ENCODE measurements at places on chromosomes 6 and 20.

- DNase-seq = no peak
Observed at GRCh38 chr6:18961566-18961965, 574.4 kb downstream of the RNF144B start.

GRCh38 chr6:116362276-116362675 is 8.5 kb upstream of the DSE start:
- no peak for DNase-seq

DNA sequence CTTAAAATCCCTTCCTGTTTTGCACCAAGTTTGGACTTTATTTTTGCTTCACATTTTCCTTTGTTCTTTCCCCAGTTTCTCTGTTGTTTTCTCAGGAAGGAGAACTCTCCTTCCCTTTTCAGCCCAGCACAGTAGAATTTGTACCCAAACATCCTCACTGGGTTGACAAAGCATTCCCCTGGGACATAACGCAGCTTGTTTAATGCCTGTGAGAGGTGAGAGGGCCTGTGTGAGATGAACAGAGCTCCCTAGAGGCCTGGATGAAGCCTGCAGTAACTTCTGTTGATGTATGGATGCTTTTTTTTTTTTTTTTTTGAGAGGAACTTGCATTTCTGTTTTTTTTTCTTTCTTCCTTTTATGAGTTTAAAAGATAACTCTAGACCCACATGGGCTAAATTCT is 104.9 kb upstream of the SLC22A23 start:
- DNase-seq = no peak

GRCh38 chr20:63107449-63108200 is 100.9 kb upstream of the BHLHE23 start:
- DNase-seq = no peak

- no peak for DNase-seq
Observed at GRCh38 chr6:53931086-53931485, 136.3 kb downstream of the LRRC1 start.

DNA sequence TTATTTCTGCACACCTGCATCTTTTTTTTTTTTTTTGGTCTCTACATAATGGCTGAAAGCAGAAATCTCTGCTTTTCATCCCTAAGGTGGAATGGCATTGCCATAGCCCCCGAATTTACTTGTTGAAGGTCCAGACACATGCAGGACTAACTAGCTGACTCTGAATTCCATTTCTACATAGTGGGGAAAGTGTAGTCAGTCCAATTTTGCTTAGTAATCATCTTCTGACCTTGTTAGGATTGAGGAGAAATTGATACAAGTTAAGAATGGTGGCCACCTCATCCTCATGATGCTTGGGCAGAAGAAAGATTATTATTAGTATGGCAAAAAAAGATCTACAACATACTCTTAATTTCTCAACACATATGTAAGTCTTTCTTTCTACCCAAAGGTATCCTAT is 16.4 kb upstream of the FAM83B start:
- no peak for DNase-seq

DNA sequence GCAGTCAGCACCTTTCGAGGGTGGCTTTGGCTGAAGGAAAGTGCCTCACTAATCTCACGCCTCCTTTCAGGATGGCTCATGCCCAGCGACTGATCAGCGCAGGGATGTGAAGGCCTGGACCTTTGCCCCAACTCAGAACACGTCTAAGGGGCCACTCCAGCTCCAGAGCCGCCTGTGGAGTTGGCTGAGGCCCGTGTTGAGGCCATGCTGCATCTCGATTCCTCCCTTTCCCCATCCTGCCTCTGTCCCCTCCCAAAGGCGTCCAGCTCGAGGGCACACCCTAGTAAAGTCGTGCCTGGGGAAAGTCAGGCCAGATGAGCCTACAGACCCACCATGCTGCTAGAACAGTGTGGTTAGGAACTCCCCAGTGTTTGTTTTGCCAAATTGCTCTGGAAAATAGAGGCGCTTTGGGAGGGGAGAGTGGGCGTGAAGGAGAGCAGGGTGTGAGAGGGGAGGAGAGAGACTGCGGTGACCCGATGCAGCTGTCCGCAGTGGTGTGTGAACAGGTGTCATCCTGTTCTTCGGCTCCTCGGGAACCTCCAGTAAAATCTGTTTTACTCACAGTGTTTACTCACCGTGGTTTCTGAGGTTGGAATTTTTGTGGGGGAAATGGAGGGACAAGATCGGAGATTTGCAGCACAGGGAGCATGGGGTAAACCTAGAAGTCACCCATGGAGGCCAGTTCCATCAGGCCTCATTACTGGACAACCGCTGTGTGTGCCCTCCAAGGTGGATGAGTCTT is 85.0 kb upstream of the PMEPA1 start:
- DNase-seq = no peak

GRCh38 chr6:4125933-4126864 is 9.2 kb downstream of the ECI2 start:
- no peak for DNase-seq

DNA sequence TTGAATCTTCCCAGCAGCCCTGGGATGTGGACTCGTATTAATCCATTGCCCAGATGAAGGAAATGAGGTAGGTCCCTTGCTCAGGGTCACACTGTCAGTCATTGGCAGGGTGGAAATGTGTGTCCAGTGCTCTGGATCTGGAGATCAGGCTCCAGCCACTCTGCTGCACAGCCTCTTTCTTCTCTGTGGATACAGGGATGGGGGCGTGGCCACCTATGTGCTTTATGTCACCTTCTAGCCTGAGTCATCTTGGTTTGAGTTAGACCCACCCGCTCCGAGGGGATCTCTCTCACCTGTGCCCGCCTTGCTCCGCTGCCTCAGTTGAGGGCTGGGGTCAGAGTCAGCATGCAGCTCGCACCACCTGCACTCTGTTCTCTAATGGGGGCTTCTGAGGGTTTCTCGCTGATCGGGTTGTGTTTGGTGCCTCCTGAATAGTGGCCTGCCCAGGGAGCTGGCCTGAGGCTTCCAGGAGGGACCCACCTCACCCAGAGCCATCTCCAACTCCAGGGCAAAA is 80.0 kb downstream of the TCP11 start:
- DNase-seq = no peak

DNA sequence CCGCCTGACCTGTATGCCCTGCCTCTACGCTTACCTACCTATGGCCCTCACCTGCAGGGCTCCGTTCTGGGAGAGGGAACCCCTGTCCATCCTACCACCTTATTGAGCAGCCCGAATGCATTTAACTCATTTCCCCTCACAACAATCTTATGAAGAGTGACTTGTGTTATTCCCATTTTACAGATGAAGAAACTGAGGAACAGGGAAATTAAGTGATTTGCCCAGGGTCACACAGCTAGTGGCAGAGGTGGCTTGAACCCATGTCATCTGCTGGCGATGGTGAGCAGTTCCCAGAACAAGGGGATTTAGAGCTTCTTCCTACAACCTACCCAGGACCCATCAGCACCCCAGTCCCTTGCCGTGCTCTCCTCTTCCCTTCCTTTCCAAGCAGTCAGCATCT is 42.3 kb upstream of the LRFN2 start:
- DNase-seq = no peak

DNA sequence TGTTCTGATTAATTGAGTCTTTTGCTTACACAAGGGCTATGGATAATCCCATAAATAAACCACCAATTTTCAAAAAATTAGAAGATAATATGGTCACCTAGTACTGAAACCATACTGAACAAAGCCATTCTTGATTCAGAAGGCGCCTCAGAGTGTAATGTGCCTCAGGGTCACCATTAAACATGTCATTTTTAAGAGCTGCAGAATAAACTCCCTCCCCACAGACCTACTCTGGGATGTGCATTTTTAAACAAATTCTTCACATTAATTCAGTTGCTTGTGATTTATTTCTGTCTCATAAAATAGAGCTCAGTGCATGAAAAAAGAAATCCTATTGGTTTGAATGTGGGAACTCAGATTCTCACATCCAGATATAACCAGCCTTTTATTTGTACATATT is 202.1 kb upstream of the HEY2 start:
- DNase-seq = no peak

DNA sequence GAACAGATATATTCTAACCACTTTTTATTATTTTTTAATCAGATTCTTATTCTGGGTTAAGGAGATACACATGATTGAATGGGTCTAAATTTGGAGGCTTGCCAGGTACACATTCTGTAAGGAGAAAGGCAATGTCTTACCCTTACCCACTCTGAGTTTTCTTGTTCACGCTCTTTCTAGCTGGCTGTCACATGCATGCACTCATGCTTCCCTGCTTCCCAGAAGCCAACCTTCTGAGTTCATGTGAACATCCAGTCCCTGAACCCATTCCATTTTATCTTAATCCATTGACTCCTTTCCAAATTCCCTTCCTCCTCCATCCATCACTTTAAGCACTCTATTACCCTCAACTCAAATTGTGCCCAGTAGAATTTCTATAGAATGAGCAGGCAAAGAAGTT is 17.5 kb upstream of the MOCS1 start:
- DNase-seq = no peak
